ENCODE measurements at places on chromosomes 5 and 9.

DNA sequence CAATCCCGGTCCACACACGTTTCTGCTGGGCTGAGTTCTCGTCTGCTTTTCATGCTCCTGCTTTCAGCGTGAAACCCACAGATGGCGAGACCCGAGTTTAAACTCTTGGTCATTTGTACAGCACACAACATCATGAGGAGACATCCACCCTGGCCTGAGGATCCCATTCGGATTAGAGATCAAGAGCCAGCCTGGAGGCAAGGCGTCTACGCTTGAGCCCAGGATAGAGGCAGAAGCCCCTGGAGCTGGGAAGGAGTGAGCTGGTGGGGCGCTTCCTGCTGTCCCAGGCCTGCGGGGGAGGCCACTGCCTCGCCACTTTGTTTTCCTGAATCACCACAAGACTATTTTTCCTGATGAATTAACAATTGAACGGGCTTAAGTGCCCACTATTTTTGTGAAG is 281.9 kb upstream of the IRX4 start:
- DNase-seq, result no peak

DNA sequence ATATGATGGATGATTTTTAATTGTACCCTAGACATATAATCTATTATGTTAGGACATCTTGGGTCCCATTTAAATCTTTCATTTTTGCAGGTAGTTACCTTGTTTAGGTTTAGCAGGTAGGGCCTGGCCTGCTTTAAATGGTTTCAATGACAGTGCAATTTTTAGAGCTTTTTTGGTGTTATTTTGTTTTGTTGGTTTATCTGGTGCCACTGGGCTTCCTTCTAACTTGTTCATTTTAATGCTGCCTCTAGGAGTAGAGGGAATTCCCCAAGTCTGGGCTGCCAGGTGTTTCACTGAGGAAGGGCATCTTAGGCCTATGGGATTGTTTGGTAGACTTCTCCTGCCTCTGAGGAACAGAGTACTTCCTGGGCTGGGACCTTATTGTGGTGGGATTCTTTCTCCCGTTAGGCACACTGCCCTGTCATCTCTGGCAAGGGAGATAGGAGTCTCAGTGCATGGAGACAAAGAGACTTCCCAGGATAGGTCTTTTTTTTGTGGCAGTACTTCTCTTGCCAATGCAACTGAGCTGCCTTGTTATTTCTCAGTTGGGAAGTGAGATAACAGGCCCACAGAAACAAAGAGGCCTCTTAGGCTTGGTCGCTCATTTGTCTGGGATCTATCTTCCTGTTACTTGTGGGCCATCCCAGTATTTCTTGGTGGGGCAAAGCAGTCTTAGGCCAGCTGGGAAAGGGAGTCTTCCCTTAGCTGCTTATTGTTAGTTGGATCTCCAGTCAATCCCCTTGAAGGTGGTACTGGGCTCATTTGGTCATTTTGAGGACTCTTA is 282.9 kb downstream of the FER start:
- no peak for DNase-seq

DNA sequence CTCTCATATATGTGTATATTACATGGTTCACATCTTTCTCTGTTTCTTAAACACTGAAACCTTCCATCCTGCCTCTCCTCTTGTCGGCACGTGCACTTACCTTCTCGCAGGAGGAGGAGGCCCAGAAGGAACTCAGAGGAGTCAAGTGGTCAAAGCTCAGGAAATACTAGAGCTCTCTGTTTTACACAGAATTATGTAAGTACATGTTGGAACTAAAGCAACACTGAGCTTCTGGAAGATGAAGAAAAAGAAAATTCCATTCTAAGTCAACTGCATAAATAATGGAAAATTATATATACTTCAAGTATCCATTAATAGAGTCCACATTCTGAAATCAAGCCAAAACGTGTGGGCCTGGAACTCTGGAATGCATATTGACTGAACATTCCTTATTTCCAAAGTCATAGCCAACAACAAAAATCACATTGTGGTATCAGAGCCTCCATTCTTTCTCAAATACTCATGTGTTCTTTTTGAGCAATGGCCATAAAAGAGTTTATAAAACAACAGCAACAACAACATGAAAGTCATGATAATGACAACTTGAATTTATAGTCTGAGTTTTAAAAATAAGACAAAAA is 121.5 kb upstream of the RAI14 start:
- no peak for DNase-seq

- DNase-seq, result no peak
These were observed 279.1 kb downstream of the MAST4 start for GRCh38 chr5:66875315-66875714.

GRCh38 chr5:77200663-77201062 is 9.8 kb upstream of the PDE8B start:
- no peak for DNase-seq

- no peak for DNase-seq
These were observed 177.3 kb upstream of the DMAC1 start for GRCh38 chr9:7976856-7977255.

DNA sequence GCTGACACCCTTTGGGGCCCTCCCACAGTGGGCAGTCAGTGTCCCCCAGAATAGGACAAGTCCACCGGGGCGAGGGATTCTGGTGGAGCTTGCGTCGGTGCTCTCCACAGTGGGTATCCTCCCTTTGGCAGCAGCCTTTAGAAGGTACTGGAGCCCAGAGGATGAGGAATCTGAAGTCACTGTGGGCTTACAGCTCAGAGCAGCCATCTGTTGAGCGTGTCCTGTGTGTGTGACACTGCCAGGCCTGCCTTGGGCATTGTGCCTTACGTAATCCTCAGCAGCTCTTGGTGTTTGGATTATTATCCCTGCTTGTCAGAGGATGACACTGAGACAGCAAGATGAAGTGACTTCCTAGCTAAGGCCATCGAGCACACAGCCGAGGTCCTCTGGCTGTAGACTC is 12.6 kb downstream of the URM1 start:
- no peak for DNase-seq

GRCh38 chr9:16469184-16469583 is 401.3 kb downstream of the BNC2 start:
- DNase-seq, result no peak

- DNase-seq, result no peak
These were observed 518.3 kb downstream of the CTNND2 start for GRCh38 chr5:11385901-11386293.

GRCh38 chr9:20403346-20403745 is 219.0 kb downstream of the MLLT3 start:
- no peak for DNase-seq

- DNase-seq, result no peak
These were observed 944 bp downstream of the ATOX1 start for GRCh38 chr5:151757233-151758140.

DNA sequence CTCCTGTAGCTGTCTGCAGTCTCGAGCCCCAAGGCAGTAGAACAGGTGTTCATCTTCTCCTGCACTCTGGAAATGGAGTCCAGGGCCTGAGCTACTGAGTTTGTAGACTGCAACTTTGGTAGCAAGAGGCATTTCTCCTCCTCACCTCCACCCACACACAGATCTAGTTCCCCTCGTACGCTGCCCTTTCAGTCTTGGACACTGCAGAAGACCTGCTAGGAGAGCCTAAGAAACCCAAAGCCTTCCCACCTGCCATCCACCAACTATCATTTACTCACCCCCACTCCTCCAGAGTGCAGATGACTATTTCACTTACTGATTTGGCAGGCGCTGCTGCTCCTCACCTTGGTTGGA is 59.0 kb downstream of the KCNIP1 start:
- DNase-seq, result no peak

GRCh38 chr9:112437406-112437805 is 49.2 kb upstream of the KIAA1958 start:
- DNase-seq, result no peak

DNA sequence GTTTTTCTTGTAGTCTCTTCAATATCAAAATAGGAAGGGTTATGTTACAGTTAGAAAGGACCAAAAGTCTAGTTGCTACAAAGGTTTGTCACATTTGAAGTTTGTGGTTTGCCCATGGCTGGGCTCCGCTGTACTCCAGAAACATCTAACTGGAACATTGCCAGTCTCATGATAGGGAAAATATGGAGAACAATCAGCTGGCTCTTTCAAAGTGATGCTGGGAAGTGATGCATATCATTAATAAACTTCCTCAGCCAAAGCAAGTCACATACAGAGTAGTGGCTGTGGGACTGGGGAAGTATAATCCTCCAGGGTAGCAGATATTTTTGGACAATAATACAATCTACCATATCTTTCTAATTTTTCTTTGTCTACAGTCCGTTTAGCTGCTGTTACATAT is 8.8 kb downstream of the BTF3 start:
- DNase-seq, result no peak

DNA sequence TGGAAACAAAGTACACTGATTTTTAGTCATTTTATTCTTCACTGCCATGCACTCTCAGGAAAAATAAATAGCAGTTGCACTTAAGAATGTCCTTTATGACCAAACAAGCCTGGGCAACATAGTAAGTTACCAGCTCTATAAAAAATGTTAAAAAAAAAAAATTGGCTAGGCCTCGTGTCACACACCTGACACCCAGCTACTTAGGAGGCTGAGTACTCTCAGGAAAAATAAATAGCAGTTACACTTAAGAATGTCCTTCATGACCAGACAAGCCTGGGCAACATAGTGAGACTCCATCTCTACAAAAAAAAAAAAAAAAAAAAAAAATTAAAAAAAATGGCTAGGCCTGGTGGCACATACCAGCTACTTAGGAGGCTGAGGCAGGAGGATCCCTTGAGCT is 304.6 kb downstream of the SLCO4C1 start:
- no peak for DNase-seq

DNA sequence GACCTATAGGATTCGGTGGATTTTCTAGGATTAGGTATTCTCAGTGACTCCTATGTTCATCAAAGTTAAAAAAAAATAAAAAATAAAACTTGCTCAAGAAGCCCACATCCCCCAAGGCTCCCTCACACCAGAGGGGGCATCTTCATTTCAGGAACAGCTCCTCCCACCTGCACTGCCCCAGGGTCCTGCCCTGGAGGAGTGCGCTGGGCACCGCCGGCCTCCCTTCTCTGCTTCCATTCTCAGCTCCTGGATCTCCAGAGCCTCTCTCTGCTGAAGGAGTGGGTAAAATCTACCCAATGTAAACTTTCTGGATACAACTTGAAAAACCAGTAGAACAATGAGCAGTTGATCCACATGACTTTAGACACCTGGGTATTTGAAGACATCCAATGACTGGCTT is 359.8 kb upstream of the IRX4 start:
- DNase-seq, result no peak

DNA sequence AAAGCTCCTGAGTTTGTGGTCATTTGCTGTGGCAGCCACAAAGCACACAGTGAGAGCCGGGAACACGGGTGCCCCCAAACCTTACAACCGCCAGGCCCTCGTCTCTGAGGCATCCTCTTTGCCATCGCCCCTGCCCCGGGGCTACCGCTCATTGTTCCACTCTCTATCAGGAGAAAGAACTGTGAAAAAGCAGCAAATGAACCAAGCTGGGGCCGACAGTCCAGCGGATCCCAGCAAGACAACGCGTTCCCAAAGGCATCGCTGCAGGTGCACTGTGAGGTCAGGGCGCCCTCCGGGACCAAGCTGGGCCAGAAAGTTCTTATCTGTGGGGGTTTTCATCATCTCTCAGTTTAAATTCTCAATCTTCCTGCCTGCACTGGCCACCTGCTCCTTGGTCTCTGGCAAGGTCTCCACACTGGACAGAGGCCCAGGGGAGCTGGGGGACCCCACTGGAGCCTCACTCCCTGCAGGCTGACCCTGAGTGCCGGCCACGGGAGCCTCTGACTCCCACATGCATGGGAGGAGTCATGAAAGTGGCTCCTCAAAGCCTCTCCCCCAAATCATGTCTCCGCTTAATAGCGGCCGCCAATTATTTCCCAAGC is 32.1 kb downstream of the VAV2 start:
- DNase-seq, result no peak

DNA sequence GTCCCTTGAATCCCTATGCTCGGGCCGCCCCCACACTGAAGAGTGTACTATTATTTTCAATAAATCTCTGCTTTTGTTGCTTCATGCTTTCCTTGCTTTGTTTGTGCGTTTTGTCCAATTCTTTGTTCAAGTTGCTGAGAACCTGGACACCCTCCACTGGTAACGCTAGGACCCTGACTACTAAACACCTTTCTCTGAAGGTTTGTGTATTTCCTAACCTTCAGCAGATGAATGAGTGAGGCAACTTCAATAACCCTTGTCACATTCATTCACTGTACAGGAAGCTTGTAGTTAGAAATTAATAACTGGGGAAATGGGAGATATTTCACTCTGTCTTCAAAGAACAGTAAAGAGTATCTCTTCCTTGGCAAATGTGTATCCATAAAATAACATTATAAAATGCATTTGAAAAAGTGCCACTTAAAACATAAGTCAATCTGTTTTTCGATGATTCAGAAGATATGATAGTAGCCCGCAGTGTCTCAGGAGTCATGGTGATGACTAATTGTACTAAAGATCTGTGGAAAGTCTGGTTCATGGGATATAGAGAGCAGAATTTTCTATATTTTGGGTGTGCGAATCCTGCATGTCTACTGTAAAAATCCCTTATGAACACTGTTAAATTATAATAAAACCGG is 43.2 kb upstream of the ANKH start:
- DNase-seq, result no peak

DNA sequence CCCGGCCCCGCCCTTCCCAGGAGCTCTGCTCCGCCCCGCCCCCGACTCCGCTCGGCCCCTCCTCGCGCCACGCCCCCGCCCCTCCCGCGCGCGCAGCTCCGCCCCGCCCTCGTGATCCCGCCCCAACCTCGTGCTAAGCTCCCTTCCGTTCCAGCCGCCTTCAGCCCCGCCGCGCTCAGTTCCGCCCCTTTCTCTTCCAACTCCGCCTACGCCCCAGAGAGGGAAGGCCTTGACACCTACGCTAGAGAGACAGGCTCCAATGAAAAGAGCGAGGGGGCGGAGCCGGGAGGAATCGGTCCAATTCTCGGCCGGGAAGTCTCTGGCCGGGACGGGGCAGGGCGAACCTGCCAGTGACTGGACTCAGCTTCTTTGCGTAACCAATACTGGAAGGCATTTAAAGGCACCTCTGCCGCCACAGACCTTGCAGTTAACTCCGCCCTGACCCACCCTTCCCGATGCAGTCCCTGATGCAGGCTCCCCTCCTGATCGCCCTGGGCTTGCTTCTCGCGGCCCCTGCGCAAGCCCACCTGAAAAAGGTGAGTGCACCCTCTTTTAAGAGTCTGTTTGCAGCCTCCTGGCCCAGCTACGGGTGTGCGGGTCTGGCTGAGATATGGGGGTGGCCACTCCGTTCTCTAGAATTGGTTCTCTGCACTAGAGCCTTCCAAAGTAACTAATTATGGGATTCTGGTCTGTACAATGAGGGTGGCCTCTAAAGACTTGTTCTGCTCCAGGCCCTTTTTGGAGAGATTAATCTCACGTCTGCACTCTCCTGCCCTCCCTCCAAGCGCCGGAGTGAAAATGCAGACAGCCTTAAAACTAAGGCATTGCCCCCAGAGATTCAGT is at the start of gene GM2A:
Gene GM2A, plus strand, starts transcription at position 424 of the 843 bp plus-strand sequence. Its CDS starts 32 bp downstream, at position 456.
- DNase-seq, result peak; percentile 89

- no peak for DNase-seq
These were observed 1247.0 kb upstream of the ACO1 start for GRCh38 chr9:31137176-31138160.

Data from stimulated activated CD8-positive, alpha-beta memory T cell treated with anti-CD3 and anti-CD28 coated beads, Interleukin-4, amount 100 ng/mL, for 4 hours (primary cell).